ENCODE measurements at places on chromosomes 7 and 10.

GRCh38 chr7:107876916-107877315, 14.1 kb upstream of the DLD start:
- no peak for DNase-seq

- DNase-seq, result no peak
Measured at GRCh38 chr10:520402-520787, 169.1 kb downstream of the DIP2C start.

- DNase-seq, result no peak
Measured at GRCh38 chr10:132467464-132468149, 70.0 kb upstream of the INPP5A start.

- no peak for DNase-seq
Measured at GRCh38 chr7:105857009-105857952, 19.1 kb downstream of the ATXN7L1 start.

- DNase-seq, result no peak
Measured at GRCh38 chr7:7443806-7444350, 91.8 kb downstream of the COL28A1 start.

Measured in iPS DF 6.9 (cell line).